ENCODE measurements at places on chromosomes 5 and 9.

- DNase-seq = no peak
Observed at GRCh38 chr9:70484232-70485130, 70.0 kb upstream of the KLF9 start.

DNA sequence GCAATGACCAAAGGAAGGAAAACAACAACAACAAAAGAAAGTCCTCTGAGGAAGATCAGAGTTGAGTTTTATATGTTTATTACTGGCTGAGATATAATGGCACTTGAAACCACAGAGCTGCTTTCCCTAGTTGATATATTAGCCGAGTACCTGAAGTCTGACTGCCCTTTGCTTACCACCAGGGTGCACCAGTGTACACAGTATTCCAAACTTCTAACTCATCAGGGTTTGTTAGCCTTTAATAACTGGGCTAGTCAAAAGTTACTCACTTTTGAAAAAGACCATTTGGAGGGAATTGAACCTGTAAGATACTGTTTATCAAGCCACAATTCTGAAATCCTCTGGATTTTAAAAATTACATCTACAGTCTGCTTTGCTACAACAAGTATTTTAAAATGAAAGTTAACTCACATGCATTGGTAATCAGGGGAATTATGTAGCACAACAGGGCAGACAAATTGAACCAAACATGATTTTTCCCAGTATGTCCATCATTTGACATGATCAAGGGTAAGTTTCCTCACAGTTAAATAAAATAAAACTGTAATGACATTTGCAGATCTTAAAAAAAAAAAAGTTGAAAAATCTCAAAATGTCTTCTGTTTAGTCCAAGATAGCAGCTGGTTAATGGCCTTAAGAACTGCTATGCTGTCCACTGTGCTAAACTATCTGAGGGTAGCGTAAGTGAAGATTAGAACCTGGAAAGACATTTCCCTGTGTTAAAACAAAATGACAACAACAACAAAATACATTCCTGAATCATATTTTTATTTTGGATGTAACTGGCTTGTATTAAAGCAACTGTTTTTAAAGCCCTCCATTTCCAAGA, 57.3 kb upstream of the C6 start:
- peak; percentile 16 for DNase-seq

DNA sequence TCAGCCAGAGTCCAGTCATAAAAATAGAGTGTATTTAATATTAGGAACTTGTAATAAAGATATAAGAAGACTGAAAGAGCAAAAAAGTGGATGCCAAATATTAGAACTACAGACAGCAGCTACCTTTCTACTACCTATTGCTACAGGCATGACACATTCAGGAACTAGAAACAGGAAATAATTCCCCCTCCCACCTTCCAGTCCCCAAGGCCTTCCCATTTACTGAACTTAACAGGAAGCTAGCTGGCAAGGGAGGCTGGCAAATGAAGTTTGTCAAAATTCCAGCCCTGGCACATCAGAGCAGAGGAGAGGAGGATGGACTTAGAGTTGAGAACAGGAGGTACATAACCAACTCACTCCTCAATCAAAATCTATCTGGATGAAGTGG, 50.2 kb upstream of the RIC1 start:
- DNase-seq = no peak

DNA sequence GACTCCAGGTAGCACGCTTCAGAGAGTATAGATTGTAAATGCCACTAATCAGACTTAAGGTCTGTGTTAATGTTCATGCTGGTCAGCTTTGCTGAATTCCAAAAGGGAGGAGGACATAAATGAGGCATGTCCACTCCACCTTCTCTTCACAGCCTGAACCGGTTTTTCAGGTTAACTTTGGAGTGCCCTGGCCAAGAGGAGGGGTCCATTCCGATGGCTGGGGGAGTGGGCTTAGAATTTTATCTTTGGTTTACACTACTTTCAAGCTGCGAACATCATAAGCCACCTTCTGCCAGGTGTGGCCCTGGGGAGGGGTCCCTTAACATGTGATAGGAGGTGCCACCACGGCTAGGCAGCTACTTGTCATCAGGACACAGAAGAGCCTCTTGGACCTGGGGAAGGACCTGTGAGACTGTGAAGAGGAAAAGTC, 24.2 kb downstream of the ABO start:
- DNase-seq = no peak

DNA sequence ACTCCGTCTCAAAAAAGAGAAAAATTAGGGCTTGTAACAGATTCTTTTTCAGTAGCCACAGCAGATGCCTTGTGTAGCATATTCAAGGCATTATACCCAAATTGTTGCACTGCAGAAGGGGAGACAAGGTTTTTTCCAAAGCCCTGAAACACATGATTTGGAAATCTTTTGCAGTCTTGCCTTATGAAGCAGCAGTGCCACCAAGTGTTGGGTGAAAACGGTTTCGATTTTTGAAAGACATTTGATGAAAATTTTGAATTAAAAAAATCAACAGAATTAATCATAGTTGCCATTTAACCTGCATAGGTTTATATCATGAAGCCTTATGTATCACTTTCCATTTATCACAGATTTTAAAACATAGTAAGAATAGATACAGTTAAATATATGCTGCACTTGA, 479.5 kb downstream of the TAF11L14 start:
- DNase-seq = no peak

DNA sequence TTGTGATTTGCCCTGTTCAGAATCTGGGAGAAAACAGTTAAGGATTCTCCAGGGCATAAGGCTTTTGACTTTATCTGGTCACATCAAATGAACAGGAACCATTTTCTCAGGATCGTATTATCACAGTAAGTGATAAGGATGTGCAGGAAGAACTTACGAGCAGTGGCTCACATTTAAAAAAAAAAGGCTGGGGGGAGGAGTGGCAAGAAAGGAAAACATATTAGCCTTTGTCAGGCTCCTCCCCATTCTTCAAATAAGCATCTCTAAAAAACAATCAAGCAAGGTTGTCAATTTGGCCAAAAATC, 234.3 kb upstream of the TMEM161B start:
- DNase-seq = no peak

DNA sequence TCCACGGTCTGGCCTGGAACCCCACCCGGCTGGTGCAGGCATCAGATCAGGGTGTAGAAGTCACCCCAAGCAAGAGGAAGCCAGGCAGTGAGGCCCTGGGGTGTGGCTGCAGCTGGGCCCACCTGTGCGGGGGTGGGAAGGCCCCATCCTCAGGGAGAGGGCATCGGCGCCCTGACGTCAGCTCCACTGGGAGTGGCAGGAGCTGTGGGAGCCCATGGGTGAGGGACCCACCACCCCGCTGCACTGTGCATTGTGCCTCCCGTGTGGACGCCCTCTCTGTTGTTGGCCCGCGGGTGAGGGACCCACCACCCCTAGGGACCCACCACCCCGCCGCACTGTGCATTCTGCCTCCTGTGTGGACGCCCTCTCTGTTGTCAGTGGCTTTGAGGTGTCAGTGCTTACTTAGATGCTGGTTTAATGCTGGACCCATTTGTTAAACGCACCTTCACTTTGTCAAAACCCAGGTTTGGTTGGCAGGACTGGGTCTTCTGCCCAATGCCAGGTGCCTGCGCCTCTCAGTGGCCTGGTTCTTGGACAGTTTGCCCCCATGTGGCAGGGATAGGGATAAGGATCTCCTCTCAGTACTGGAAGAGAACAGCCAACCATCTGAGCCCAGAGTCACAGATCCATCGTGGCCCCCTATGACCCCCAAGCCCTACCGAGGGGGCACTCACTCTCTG, 6.9 kb upstream of the EXOC3 start:
- DNase-seq = no peak

GRCh38 chr5:93886098-93886806, 144.9 kb upstream of the POU5F2 start:
- DNase-seq = no peak

DNA sequence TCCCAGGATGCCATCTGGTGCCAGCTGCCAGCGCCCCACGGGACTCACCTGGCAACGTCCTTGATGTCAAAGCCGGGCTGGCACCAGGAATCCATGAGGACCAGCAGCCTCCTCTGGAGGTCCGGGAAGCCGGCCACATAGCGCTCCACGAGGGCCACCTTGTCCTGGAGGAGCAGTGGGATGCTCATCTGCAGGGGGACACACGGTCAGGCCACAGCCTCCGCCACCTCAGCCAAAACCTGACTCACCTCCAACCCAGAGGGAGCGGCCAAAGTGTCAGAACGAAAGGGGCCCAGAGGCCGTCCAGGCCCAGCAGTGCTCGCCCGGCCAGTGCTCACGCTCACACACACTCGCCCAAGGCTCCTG, 56.5 kb downstream of the EXD3 start:
- DNase-seq = no peak

- no peak for DNase-seq
Observed at GRCh38 chr5:74950836-74951515, 84.8 kb upstream of the FAM169A start.

GRCh38 chr9:121059998-121060636, 10.0 kb upstream of the C5 start:
- DNase-seq = no peak

DNA sequence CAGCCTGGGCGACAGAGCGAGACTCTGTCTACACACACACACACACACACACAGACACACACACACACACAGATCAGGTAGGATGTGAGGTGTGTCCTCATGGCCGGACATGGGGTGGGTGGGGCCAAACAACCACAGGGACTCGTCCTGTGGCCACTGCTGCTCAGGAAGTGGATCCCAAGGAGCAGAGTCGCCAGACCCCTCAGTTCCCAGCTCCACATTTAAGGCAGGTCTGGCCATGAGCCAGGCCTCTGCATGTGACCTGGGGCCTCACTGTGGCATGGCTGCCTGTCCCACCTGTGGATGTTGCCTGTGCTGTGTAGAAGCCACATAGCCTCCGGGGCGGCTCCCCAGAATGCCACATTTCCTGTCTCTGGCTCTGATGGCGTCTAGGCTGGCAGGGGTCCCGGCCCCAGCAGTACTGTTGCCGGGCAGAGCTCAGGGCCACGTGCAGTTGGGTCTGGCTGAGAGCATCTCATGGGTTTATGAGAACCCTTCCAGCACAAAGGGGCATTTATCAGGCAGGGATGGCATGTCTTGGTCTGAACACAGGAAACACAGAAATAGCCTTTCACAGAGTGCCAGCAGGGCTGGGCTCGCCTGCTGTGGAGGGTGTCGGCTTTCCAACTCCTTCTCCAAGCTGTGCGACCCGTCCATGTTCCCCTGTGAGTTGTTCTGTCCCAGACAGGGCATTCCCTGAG, 9.9 kb upstream of the NINJ1 start:
- DNase-seq = no peak

GRCh38 chr5:159971931-159972461, 36.9 kb upstream of the TTC1 start:
- no peak for DNase-seq

DNA sequence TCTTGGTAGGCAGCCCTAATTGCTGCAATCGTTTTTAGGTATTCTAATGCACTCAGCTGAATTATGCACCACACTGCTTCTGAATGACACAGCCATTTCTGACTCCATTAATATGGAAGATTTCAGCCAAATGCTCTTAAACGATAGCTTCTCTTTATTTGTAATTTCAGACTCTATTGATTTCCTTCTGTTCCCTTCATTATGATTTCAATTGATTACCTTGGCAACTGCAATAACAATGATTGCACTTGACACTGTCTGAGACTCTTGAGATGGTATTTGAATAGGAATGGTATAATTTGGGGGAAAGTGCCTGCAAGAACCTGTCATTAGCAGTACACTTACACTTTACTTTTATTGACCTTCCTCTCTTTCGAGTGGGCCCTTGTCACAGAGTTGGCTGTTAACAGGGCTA, 296.1 kb upstream of the DMAC1 start:
- DNase-seq = no peak

DNA sequence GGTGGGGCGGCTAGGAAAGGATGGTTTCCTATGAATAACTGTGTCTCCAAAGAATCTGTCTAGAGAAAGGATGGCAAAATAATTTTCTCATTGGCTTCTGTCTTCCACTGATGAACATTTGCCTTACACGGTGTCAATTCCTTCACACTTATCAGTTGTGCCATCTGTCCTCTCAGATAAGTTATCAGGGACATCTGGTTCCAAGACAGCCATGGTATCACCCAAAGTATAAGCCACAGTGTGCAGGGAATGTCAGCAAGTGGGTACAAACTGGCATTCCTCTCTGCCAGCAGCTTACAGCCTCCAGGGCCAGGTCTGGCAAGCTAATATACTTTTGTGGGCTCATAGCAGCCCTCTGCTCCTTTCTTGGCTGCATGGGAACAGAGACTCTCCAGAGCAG, 1092.0 kb downstream of the EFNA5 start:
- no peak for DNase-seq

DNA sequence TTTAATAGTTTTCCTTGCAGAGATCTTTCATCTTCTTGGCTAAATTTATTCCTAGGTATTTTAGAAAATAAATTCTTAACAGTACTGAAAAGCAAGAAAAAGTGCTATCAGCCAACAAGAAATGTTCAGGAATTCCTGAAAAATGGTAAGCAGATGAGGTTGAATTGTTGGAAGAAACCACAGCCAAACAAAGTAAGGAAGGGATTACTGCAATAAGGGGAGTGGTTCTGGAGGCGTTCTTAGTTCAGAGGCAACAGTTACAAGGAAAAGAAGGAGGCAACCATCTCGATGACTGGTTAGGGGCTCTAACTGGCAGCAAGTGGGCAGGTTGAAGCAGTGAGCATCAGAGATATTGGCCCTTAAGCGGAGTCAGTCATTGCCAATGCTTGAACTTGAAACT, 12.8 kb upstream of the OR13J1 start:
- no peak for DNase-seq

DNA sequence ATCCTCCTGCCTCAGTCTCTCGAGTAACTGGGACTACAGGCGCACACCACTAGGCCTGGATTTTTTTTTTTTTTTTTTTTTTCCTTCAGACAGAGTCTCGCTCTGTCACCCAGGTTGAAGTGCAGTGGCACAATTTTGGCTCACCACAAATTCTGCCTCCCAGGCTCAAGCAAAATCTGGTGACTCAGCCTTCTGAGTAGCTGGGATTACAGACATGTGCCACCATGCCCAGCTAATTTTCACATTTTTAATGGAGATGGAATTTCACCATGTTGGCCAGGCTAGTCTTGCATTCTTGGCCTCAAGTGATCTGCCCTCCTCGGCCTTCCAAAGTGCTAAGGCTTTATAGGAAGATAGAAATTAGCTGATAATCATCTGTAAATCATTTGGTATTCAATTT, 43.9 kb downstream of the NSA2 start:
- DNase-seq = no peak

DNA sequence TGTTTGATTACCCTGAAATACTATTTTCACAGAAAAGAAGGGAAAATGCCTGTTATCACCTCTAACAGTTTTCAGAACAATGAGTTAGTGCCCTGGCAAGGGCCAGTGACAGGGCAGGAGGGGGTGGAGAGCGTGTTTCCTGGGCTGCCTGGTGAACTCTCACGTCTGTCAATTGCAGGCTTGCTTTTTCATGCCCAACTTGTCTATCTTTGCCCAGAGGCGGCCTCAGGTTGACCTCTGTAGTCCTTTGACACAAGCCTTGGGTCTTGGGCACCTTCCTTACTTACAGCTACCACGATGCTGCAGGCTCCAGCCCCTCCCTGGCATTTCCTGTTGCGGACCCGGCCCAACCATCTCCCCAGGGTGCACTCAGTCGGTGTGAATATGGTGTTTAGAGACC, 2.2 kb upstream of the CEL start:
- no peak for DNase-seq

DNA sequence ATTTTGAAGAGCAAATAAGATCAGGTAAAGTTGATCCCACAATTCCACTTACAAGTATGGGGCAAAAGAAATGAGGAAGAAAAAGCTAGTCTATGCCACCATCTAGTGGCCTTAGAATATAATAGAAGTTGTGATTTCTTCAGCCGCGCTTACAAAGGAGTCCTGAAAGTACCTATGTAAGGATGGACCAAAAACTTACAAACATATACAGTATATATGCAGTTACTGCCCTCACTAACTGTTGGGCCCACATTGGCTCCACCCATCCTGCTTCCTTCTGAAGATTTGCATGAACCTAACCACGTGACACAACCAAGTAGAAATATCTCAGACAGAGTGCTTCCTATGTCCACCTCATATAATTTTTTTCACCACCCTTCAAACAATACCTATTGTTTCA, 11.7 kb upstream of the OR13D1 start:
- peak; percentile 22 for DNase-seq

Measured in skeletal muscle cell (primary cell).